ENCODE measurements at places on chromosomes 4 and X.

- no peak for DNase-seq
These were observed 2.8 kb downstream of the SORCS2 start for GRCh38 chr4:7195141-7195515.

GRCh38 chr4:40843696-40844095 lies 93.9 kb downstream of the NSUN7 start:
- peak; percentile 47 for DNase-seq

DNA sequence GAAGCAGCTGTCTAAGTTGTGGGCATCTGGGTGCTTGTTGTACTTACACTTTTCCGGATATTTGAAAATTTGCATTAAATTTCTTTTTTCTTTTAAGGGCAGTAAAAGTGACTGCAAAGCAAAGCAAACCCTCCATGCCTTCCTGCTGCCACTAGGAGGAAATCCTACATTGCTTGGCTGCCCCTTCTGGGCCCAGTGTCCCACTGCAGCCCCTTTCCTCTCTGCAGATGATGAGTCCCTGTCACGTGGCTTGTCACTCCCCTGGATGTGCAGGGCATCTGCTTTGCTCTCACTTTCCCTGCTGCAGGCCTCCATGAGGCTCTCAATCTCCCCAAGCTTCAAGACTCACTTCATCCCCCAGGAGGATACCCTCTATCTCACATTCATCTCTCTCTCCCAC lies 12.7 kb downstream of the TSR2 start:
- DNase-seq: no peak

DNA sequence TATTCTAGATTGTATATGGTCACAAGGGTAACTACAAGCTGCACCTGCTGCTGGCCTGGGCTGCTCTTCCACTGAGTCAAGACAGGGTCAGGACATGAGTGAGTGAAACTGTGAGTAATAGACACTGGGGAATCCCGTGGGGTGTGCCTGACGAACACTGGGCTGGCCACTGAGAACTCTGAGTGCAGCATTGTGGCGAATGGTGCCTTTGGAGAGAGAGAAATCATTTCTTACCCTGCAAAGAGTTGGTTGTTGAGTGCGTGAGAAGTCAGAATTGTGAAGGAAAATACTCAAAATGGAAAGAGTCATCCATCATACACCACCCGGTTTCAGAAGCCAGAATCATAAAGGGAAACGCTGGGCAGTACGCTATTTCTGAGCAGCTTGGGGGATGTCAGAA lies 43.1 kb upstream of the LSM6 start:
- DNase-seq: no peak

DNA sequence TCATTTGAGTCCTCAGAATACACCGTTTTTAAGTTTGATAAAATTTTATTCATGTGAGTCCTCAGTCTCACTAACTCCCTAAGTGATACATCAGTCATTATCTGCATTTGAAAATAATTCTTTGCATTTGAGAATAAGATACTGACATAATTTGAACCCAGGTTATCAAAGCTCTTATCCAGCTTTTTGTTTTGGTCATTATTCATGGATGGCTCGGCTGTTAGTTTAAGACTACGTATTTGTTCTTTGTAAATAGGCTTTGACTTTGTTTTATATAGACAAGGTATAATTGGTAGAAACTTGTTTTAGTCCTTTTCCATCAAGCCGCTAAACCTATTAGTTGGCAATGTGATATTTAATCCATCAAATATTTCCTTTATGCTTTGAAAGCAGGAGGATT lies 7.9 kb downstream of the SPRY1 start:
- DNase-seq: no peak
